ENCODE measurements at places on chromosomes 3 and 15.

GRCh38 chr3:72601983-72602750 is 246.1 kb downstream of the SHQ1 start:
- no peak for DNase-seq

- DNase-seq, result no peak
These were observed 36.8 kb downstream of the PFN2 start for GRCh38 chr3:149933858-149934257.

DNA sequence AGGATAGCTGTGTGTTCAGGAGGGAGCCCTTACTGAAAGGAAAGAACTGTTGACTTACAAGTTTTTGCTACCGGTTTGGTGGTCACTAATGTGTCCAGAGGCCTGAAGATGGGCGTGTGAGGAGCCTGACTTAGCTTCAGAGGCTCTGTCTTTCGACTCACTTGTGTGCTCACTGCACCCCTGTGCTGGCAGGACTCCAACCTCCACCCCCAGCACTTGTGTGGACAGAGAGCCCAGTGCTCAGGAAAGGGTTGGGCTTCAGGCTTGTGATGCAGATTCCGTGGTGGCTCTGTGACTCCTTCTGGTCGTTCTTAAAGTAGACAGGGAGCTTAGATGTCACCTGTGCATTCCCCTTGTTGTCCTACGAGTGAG is 100.9 kb downstream of the PGPEP1L start:
- no peak for DNase-seq

- DNase-seq, result no peak
These were observed 18.8 kb downstream of the PLXNB1 start for GRCh38 chr3:48411041-48411588.

- DNase-seq, result no peak
These were observed 140.2 kb upstream of the PLXND1 start for GRCh38 chr3:129746629-129747028.

GRCh38 chr3:73789825-73790444 is 165.2 kb upstream of the PDZRN3 start:
- DNase-seq, result no peak

GRCh38 chr3:127103080-127103479 is 89.9 kb upstream of the PRR23E start:
- no peak for DNase-seq

- DNase-seq, result no peak
These were observed 107.3 kb upstream of the PRR20G start for GRCh38 chr3:127394984-127395662.

- peak; percentile 19 for DNase-seq
These were observed 116.3 kb downstream of the PDZRN3 start for GRCh38 chr3:73508330-73508954.

- no peak for DNase-seq
These were observed 420.5 kb upstream of the ONECUT1 start for GRCh38 chr15:53210653-53211052.

DNA sequence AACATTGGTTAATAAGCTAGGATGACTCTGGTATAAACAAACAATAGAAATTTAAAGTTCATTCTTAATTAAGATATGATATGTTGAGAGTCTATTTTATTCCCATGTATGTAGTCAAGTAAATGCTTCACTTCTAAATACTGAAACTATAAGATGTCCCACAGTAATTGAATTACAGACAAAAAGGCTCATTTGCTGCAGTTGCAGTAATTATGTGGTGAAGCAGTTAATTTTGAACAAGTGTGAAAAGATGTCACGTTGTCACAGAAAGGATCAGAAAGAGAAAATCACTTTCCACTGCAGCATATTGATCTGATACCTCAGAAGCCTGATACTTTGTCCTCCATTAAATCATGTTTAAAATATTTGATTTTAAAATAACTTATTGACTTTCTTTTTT is 159.8 kb downstream of the BBX start:
- no peak for DNase-seq

- DNase-seq, result no peak
These were observed 89.5 kb downstream of the CPN2 start for GRCh38 chr3:194261581-194262063.

GRCh38 chr3:181718987-181719911 is 7.5 kb downstream of the SOX2 start:
- no peak for DNase-seq

- no peak for DNase-seq
These were observed 297.2 kb downstream of the CADM2 start for GRCh38 chr3:85255949-85256348.

DNA sequence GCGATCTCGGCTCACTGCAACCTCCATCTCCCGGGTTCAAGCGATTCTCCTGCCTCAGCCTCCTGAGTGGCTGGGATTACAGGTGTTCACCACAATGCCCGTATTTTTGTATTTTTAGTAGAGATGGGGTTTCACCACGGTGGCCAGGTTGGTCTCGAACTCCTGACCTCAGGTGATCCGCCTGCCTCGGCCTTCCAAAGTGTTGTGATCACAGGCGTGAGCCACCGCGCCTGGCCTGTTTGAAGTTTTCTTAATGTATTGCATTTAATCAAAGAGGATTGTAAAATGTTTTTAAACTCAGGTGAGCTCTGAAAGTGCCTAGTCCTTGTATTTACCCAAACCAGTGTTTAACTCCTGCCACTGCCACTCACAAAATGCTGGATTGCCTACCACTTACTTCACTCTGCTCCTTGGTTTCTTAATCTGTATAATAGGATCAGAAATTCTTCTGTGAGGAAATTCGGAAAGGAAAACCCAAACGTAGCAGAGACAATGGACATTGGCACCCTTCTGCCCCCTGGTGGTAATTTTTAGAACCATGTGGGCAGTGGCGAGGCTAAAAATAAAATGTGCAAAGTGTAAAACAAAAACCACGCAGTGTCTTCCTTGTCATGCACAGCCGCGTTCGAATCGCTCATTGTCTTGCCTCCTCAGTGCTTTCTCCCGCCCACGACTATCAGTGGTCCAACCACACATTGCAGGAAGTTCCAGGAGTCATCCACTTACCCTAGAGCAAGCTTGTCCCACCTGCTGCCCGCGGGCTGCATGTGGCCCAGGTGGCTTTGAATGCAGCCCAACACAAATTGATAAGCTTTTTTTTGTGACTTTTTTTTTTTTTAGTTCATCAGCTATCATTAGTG is 27.3 kb downstream of the CEP19 start:
- peak; percentile 77 for DNase-seq

GRCh38 chr3:119628390-119628789 is 30.7 kb downstream of the PLA1A start:
- no peak for DNase-seq

DNA sequence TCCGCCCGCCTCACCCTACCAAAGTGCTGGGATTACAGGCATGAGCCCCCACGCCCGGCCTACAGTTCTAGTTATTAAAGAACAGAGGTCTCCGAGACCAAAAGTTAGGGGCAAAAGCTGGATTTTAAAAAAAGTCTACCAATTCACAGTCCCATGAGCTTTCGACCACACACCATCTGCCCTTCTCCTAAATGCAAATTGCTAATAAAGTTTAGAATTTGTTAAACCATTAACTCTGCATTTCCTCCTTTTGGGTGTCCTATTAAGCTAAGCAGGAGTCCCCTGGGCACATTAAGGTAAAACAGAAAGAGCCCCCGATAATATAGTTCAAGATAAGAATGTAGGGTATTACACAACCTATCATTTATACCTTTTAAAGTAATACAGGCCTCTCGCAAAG is 322.7 kb downstream of the FOXP1 start:
- DNase-seq, result no peak

GRCh38 chr15:45428491-45428890 is 50.1 kb upstream of the GATM start:
- no peak for DNase-seq

GRCh38 chr3:39361252-39361927 is 21.8 kb upstream of the SLC25A38 start:
- DNase-seq, result peak; percentile 55

GRCh38 chr3:16064642-16065414 is 109.7 kb upstream of the GALNT15 start:
- no peak for DNase-seq

DNA sequence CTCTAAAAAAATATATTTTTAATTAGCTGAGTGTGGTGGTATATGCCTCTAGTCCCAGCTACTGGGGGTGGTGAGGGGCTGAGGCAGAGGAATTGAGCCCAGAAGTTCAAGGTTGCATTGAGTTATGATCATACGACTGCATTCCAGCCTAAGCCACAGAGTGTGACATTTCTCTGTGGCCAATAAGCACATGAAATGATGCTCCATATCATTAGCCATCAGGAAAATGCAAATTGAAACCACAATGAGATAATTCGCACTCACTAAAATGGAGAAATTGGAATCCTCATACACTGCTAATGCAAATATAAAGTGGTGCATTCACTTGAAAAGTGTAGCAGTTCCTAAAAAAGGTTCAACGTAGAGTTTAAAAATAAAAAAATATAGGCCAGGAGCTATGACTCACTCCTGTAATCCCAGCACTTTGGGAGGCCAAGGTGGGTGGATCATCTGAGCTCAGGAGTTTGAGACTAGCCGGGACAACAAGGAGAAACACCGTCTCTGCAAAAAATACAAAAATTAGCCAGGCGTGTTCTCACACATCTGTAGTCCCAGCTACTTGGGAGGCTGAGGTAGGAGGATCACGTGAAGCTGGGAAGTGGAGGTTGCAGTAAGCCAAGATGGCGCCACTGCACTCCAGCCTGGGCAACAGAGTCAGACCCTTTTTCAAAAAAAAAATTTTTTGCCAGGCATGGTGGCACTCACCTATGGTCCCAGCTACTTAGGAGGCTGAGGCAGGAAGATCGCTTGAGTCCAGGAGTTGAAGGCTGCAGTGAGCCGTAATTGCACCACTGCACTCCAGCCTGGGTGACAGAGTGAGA is 35.2 kb downstream of the IFT122 start:
- no peak for DNase-seq

DNA sequence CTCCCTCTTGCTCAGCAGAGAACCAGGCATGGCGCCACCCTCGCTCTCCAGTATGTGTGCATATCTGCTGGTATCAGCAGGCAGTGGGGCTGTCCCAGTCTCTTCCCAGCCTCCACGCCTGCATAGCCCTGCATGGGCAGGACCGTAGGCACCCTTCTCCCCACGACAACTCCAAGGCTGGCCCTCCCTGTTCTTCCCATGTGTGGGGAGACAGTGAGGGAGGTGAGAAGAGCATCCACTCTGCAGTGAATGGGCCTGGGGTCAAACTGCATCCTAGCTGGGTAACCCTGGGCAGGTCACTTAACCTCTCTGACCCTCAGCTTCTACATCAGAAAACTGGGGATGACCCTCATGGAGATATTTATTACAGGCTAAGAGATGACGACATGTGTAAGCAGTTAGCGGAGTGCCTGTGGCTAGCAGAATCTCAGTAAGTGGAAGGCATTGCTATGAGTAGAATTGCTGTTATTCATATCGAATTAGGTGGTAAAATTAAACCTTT is 13.3 kb upstream of the SSUH2 start:
- DNase-seq, result no peak

DNA sequence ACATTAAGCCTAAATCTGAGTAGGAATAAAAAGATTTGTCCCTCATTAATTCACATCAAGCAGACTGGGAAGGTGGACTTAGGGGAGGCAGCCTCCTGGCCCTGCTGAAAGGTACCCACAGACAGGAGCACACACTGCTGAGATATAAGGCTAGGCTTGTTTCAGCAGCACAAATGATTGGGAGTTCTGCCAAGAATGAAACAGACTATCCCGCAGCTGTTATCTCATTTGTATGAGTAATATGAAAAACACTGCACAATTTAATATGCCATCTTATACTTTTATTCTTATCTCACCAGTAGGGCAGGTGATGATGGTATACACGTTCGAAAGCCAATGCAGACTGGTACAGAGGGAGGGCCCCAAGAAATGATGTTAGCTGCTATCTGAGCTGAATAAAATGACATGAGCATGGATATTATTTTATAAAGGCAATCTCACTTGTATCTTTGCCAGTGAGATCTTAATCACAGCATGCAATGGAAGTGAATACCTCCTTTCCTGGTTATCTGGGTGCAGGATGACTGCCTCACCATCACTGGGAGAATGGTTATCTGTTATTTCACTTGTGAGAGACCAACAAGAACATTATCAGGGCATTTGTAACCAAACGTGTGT is 258.7 kb upstream of the PPP2R3A start:
- DNase-seq, result no peak

DNA sequence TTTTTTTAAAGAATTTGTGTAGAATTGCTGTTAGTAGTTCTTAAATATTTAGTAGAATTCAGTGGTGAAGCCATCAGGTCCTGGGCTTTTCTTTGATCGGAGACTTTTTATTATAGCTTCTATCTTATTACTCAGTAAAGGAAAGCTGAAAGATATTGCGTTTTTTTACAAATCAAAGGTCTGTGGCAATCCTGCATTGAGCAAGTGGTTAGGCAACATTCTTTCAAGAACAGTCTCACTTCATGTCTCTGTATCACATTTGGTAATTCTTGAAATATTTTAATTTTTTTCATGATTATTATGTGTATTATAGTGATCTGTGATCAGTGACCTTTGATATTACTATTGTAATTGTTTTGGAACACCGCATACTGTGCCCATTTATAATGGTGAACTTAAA is 140.8 kb downstream of the UNC13C start:
- DNase-seq, result no peak

DNA sequence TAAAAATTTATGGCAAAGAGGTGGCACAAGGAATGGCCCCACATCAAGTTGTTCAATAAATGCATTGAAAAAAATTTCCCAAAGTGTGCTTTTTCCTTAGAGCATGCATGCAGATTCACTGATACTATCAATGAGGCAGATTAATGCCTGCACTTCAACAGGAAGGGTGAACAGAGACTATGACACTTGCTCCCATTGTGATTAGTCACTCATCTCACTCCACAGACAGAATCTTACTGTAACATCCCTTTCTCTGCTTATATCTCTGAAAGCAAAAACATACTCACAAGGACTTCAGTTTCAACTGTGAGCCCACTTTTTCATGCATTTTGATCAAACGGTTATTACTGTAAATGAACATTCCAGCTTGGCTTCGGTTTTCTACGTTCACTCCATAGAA is 60.9 kb downstream of the MORC1 start:
- DNase-seq, result no peak

DNA sequence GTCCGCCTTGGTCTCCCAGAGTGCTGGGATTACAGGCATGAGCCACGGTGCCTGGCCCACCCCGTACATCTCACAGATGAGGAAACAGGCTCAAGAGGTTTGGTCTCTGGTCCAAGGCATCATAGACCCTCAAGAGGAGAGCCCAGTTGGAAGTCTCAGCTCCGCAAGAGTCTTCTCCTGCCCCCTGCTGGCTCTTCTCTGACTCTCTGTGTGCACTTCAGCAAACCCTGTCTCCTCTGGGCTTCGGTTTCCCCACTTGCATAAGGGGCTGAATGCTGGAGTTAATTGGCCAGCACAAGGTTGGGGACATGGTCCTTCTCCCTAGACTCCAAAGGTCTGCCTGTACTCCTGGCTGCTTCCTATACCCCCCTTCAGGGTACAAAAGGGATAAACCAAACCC is 3.9 kb downstream of the MST1R start:
- DNase-seq, result no peak

DNA sequence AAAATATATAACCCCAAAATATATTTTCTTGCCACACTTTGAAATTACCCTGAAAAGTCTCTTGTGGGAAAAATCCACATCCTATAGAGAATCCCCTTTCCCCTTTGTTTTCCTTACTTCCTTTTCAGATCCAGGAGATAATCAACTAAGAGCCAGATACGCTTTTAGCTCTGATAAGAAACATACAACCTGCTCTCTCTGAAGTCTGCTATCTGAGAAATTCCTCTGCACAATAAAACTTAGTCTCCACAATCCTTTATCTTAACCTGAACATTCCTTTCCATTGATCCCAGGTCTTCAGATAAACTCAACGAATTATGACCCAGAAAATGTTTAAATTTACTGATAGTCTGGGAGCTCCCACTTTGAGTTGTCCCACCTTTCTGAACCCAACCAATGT is 233.4 kb upstream of the SETMAR start:
- DNase-seq, result no peak

GRCh38 chr3:129254536-129255230 is 5.3 kb downstream of the COPG1 start:
- no peak for DNase-seq

Measured in CD4-positive, alpha-beta T cell treated with Interleukin-17A for 4 hours (primary cell).